ENCODE measurements at places on chromosomes 2 and 18.

- no peak for DNase-seq
These were observed 350.2 kb upstream of the SALL3 start for GRCh38 chr18:78629426-78629825.

GRCh38 chr2:58865436-58865835, 624.3 kb upstream of the FANCL start:
- no peak for DNase-seq

- no peak for DNase-seq
These were observed 233.5 kb downstream of the DYM start for GRCh38 chr18:49227001-49227380.

GRCh38 chr2:168056242-168056787, 191.1 kb downstream of the STK39 start:
- DNase-seq: no peak

DNA sequence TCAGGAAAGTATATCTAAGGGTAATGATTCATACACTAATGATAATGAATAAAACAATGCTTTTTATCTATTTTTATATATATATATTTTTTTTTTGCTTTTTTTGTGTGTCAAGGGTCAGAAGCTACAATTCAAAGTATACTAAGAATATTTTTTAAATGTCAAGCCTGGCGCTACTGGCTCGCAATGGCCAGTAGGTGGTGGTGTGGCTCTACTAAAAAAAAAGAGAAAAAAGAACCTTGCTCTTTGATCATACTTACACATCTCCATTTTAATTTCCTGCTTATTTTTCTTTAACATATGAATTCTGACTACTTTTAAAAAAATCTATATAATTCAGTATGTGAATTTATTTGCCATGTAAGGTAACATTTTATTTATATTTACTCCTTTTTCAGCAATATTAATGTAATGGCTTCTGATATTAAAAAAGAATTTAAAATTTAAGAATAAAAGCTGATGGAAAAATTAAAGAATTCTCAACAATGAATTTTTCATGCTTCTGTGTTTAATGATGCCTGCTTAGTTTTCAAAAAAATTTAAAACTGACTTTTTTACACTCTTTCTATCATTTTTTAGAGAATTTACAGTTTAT, 232.9 kb downstream of the GULP1 start:
- DNase-seq: no peak

- DNase-seq: no peak
These were observed 89.0 kb downstream of the NBAS start for GRCh38 chr2:15472133-15472532.

GRCh38 chr2:143140864-143141661, 11.8 kb downstream of the ARHGAP15 start:
- DNase-seq: no peak

- no peak for DNase-seq
These were observed 24.4 kb upstream of the ACTG2 start for GRCh38 chr2:73868204-73868978.

DNA sequence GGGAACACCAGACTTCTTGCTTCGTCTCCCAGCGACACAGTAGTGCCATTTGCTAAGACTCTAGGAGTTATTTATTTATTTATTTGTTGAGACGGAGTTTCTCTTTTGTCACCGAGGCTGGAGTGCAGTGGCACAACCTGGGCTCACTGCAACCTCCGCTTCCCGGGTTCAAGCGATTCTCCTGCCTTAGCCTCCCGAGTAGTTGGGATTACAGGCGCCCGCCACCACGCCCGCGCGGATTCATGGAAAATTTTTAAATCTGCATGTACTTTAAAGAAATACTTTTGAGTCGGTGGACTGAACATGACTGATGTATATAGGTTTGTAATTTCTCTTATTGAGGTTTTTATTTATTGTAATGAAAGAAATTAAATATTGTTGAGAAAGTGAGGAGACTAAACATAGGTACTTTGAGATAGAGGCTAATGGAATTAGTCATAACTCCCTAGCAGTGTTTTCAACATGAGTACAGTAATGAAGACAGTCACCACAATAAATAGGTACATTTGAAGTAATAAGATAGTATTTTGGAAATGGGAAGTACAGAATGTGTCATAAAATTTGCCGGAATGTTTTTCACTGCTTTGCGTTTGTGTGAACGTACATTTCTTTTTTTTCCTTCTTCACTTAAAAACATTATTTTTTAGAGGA, 983 bp downstream of the MTX2 start:
- no peak for DNase-seq

GRCh38 chr2:84847326-84848050, 33.4 kb downstream of the TRABD2A start:
- no peak for DNase-seq

DNA sequence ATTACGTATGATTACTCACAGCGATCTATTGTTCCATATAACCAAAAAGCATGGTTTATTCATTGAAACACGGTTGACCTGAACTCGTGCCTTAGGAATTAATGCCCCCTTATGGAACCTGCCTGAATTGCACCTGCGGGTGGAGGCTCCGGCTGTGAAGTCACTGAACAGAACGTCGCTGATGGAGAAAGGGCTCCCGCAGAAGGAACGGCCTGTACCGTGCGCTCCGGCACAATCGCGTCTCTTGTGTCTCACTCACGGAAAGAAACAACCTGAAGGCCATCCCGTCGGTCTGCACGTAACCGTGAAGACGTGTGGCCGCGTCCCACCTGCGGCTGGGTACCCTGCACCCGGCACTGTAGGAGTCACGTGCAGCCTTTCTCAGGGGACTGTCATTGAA, 133.1 kb downstream of the NFATC1 start:
- peak; percentile 66 for DNase-seq

Measured in activated CD4-positive, alpha-beta T cell treated with anti-CD3 and anti-CD28 coated beads for 24 hours (primary cell).